NCI-H2081 treated with DMSO at 0.1 percent for 48 hours (cell line): ENCODE measurements at places on chromosomes 6 and 20.

DNA sequence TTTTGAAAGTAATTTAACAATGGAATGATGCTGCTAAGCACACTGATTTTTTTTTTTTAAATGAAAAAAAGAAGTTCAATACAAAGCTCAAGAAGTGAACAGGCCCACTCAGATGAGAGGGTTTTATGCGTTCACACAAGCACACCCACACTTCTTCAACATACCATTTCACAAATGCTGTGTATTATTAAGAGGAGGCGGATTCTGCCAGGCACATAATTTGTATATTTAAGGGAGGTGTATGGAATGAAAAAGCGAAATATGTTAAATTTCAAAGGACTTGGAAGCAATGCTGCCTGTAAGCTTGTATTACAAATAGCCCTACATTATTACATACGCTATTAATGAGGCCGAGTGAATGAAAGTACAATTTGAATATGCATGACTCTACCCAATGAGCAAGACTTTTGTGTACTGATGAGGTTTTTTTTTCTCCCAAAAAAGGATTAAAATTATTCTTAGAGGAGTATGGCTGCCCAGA, 123.9 kb downstream of the INSM1 start:
- DNase-seq: no peak

DNA sequence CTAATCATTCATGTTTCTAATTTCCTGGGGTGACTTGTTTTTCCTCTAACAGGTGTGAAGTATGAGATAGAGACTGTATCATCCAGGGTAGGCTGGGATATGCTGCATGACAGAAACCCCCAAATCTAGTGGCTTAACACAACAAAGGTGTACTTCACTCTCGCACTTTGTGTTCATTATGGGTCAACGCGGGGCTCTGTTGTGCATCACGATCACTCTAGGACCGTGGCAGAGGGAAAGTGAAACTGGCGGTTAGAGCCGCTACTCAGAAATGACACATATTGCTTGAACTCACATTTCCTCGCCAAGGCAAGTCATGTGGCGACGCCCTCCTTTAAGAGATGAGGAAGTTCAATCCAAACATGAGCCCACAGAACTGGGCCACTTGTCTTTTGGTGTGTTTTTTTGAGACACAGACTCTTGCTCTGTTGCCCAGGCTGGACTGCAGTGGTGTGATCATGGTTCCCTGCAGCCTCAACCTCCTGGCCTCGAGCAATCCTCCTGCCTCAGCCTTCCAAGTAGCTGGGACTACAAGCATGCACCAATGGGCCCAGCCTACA, 41.3 kb downstream of the PCNA start:
- no peak for DNase-seq

- DNase-seq: no peak
Observed at GRCh38 chr6:98272060-98272459, 562.3 kb upstream of the POU3F2 start.

DNA sequence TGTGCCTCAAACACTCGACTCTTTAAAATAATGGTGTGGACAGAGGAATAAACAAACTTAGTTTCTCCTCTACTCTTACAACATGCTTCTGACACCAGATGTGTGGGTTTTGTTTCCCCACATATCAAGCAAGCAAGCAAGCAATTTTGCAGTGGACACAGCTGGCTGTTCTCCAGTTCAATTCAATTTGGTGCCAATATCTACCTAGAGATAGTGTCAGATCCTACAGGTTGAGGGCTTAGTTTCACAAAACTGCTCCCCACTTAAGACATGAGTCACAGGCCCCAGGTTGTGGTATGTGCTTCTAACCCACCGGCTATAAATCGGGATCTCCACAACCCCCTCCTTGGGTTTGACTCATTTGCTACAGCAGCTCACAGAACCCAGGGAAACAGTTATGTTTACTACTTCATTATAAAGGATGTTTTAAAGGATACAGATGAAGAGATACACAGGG, 131.4 kb upstream of the TRAF3IP2 start:
- no peak for DNase-seq

DNA sequence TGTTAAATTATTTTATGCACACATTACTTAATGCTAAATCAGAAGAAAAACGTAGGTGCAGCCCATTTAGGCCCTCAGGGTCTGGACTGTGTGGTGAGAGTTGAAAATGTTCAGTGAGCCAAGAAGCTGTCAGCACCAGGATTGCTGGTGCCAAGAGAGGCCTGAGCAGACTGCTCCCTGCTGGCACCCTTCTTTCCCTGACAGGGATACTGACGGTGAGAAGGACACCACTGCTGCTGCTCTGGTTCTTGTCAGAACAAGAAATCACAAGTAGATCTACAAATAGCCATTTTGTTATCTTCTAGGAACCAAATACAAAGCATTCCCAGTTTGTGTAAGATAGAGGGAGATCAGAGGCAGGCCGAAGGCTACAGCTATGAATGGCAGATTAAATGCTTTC, 48.7 kb upstream of the CRISP1 start:
- DNase-seq: no peak
